ENCODE measurements at places on chromosomes 2 and 18. TPM values are rescaled to one million over a fixed set of nuclear protein-coding genes. Genes with fewer than 3 reads are reported as not detected.

The SPATA3 gene
- polyA plus RNA-seq = not detected

The SMAD7 gene
- polyA plus RNA-seq = 6.6 TPM

The UGT1A4 gene
- not detected for polyA plus RNA-seq

The CERKL gene
- 0.05 TPM for polyA plus RNA-seq

The SERPINE2 gene
- polyA plus RNA-seq = 26.5 TPM

The TPRKB gene
- 40.3 TPM for polyA plus RNA-seq

The IL1RN gene
- polyA plus RNA-seq = not detected
